ENCODE measurements at places on chromosomes 5 and 9.

GRCh38 chr9:125613141-125613540 is 93.9 kb downstream of the MAPKAP1 start:
- DNase-seq = no peak

DNA sequence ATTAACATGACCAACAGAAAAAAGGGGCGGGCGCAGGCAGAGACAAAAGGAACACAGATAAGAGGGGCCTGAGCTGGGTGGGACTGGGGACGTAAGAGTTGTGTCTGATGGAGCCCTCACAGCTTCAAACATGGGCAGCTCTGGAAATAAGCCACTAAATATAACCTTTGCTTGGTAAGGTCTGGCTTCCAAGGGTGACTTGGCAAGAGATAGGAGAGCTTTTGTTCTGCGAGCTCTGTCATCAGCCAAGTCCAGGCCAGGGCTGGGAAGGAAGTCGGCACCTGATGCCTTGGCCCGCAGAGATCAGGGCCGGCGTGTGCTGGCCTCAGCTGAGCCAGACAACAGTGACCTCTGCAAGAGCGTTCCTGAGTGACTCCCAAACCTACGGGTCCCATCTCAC is 11.8 kb downstream of the TRUB2 start:
- no peak for DNase-seq

GRCh38 chr5:141810702-141811101 is 67.5 kb downstream of the PCDH1 start:
- no peak for DNase-seq

GRCh38 chr9:93456504-93456903 is 3.1 kb upstream of the FAM120AOS start:
- DNase-seq = peak; percentile 40

GRCh38 chr5:147170603-147171002 is 64.2 kb upstream of the STK32A start:
- no peak for DNase-seq

DNA sequence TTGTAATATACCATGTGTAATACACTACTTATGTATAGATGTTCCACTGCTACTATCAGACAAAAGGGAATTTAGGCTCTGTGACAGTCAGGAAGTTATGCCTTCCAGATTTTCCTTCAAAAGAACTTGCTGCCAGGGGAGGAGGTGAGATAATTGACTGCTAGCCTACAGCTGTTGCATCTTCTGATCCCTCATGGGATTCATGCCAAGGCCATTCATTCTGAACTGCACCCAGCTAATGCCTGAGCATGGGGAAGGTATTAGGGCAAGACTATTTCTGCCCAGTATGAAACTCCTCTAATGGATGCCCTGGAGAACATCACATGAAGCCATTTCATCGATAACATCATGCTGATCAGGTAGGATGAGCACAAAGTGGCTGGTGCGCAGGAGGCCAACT is 746.5 kb upstream of the ZNF608 start:
- DNase-seq = no peak

- DNase-seq = no peak
These were observed 16.2 kb downstream of the ENHO start for GRCh38 chr9:34506623-34507022.

- DNase-seq = no peak
These were observed 57.4 kb upstream of the ECM2 start for GRCh38 chr9:92592946-92593861.

GRCh38 chr5:159965031-159965837 is 43.7 kb upstream of the TTC1 start:
- DNase-seq = no peak

DNA sequence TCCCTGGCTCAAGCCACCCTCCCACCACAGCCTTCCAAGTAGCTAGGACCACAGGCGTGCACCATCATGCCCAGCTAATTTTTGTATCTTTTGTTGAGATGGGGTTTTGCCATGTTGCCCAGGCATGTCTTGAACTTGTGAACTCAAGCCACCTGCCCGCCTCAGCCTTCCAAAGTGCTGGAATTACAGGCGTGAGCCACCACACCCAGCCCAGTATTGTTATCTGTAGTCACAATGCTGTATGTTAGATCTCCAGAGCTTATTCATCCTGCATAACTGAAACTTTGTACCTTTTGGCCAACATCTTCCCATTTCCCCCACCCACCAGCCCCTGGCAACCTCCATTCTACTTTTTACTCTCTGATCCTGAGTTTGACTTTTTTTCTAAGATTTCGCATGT is 37.5 kb downstream of the CREBRF start:
- DNase-seq = no peak

- DNase-seq = no peak
These were observed 172.2 kb upstream of the SNX2 start for GRCh38 chr5:122602700-122603099.

- DNase-seq = no peak
These were observed 519.6 kb downstream of the CTNND2 start for GRCh38 chr5:11384441-11385250.

GRCh38 chr9:126391713-126392661 is 65.4 kb downstream of the MVB12B start:
- DNase-seq = no peak

DNA sequence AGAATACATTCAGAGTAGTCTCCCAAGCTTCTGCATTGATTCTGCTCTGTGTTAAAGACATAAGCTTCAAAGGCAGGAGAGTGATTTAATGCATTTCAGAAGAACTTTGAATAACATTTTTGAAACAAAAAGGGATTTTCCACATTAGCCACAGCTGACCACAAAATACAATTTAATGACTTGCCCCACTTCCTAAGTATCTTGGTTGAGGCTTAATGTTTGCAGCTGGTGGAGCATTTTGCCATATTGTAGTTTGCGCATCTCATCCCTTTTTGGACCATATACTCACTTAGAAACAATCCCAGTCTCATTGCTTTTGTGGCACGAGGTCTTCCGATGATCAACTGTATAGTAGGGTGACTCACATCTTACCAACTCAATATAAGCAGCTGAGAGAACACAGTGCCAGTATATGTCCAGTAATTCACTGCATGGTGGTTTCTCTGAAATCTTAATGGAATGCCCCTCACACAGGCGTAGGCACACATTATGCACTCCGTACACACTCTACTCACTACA is 455.8 kb upstream of the PTGER4 start:
- DNase-seq = no peak

DNA sequence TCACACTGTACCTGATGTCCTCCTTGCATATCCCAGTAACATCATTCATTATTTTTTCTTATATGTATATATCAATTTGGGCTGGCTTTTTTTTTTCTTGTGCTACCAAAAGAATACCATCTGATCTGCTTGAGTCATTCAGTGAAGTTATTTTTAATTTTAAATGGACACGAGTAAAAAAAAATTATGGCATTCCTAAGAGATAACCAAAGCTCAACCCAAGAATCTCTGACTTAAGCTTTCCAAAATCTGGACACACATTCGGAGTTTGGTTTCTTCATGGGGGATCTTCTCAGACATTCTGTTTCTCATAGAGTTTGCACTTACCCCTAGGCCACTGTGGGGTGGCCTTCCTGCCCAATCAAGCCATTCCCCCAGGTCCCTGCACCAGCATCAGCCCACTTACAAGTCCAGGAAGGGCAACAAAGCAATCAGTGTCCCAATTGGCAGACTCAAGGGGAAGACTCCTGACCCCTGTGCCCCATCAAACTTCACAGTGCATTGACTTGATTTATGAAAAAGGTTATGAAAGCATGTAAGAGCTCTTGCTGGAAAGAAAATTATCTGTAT is 49.2 kb upstream of the SPDL1 start:
- DNase-seq = no peak

GRCh38 chr5:131760793-131761192 is 36.0 kb downstream of the FNIP1 start:
- DNase-seq = no peak

GRCh38 chr5:132069994-132070393 is 3.6 kb upstream of the CSF2 start:
- no peak for DNase-seq

DNA sequence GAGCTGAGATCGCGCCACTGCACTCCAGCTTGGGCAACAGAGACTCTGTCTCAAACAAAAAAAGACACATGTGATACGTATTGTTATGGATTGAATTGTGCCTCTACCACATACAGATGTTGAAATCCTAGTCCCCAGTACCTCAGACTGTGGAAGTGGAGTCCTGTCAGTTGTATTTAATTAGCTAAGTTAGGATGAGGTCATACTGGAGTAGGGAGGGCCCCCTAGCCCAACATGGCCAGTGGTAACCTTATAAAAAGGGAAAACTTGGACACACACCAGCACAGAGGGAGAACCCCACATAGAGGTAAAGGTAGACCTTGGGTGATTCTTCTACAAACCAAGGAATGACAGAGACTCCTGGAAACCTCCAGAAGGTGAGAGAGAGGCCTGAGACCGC is 119.8 kb downstream of the GADD45G start:
- DNase-seq = no peak

- DNase-seq = no peak
These were observed 9.9 kb downstream of the ERGIC1 start for GRCh38 chr5:172843825-172844576.

- no peak for DNase-seq
These were observed 579 bp downstream of the SLC12A7 start for GRCh38 chr5:1111241-1111726.

- no peak for DNase-seq
These were observed 131.3 kb upstream of the ABCA1 start for GRCh38 chr9:105059252-105059651.

DNA sequence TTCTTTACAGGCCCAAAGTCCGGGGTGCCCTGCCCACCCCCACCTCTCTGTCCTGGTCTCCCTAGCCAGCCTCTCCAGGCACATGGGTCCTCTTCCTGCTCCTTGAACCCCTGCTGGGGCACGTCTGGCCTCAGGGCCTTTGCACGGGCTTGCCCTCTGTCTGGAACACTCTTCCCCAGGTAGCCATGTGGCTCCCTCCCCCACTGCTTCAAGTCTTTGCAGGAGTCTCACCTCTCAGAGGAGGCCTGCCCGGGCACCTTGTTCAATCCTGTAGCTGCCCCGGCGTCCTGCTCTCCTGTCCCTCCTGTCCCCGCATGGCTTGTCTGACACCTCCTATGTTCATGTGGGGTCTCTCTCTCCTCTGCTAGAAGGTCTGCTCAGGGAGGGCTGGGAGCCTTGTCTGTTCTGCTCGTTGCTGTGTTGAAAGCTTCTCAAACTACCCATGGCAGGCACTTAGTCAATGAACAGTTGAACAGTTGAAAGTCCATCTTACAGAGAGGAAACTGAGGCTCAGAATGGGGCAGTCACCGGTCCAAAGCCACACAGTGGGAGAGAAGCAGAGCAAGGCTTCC is 241.4 kb downstream of the PBX3 start:
- no peak for DNase-seq

DNA sequence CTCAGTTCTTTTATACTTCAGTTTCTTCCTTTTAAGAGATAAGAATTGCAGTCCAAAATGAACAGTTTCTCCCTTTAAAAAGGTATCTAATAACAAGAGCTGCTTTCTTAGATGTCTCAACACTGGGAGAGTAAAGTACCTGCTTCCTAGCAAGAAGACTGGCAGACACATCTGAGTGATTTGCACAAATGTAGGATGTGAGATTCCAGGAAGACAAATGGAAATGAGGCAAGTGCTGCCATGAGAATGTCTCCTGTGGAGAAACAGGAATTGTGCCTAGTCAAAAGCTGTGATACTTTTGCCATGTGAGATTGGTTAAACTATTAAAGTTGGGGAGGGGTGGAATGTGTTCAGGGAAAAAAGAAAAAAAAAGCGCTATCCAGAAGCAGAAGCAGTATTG is 159.1 kb downstream of the HTR1A start:
- no peak for DNase-seq

DNA sequence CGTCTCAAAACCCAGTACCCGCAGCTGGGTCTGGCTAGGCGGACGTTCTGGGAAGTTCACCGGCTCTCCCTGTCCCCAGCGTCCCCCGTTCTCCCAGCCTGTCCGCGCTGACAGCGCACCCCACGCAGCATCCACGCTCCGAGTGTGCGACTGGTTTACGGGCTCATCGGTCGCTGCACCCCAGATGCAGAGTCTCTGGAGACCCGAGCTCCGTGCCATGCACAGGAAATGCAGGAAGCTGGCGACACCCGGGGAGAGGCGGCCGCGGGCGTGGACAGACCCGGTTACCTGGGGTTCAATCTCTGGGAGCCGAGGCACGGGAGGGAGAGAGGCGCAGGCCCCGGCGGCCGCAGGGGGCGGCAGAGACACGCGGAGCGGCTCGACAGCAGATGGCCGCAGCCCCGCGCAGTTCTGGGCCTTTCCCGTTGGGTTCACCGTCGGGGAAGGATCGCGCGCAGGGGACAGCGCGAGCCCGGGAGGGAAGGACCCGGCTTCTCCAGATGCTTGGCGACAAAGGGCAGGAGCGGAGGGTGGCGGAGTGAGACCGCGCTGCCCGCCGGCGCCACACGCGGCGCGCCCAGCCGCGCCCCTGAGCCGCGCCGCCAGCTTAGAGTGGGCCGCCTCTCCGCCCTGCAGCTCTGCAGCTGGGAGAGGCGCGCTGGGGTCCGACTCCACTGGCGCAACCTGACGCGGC is 558 bp downstream of the SHROOM1 start:
- DNase-seq = no peak

DNA sequence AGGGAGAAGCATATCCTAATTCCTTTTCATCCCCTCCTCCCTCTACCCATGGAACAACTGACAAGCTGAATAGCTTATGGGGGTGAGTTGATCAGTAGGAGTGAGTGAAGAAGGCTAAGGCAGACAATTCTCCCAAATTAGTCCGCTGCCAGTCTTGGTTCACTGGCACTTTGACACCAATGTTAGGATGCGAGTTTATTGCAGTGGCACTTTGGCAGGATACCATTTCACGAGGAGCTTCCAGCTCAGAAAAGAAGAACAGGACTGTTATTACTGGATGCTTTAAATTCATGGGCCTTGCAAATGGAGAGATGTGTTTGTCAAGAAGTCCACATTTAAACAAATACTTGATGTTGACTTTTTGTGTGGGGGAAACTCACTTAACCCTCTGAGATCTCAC is 427.6 kb downstream of the NR2F1-AS1 start:
- no peak for DNase-seq

DNA sequence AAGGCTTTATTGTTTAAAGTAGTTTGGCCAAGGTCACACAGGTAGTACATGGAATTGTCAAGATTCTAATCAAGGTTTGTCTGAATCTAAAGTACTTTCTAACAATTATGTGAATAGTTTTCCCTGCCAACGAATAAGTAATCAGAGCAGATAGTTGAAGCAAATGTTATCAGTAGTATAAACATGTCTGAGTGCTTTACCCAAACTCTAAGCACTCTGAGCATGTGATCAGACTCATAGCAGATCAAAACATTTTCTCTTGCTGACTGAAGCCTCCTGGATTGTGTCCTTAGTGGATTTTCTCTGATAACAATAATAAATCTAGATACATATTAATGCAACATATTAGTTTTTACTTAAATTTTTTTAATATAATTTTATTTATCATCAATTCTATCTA is 995.0 kb downstream of the EFNA5 start:
- DNase-seq = no peak

DNA sequence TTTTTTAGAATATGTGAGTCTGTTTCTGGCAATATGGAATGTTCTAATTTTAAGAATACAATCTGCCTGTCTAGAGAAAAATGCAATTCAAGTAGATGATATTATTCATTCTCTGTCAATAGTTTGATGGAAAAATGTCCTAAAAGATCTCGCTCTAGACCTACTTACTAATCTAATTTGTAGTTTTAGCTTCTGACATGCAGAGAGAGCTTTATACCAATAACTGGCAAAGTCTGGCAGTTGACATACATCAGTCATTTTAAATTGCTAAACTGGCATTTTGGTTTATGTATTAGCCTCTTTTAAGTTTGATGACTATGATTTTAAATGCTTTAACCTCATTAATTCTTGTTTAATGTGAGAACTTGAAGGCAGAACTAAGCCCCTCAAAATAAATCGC is 355.0 kb upstream of the CDH10 start:
- no peak for DNase-seq

- no peak for DNase-seq
These were observed 26.6 kb downstream of the IDNK start for GRCh38 chr9:83649515-83649914.
